IMR-90 (cell line): ENCODE measurements at places on chromosomes 2 and 18. TPM values are rescaled to one million over a fixed set of nuclear protein-coding genes. Genes with fewer than 3 reads are reported as not detected.

Gene GAL3ST2
- total RNA-seq = not detected in 2 replicates

Gene FSHR
- not detected in 2 replicates for total RNA-seq

Gene BMP10
- not detected in 2 replicates for total RNA-seq

Gene RUFY4
- not detected in 2 replicates for total RNA-seq

Gene TMEM247
- not detected in 2 replicates for total RNA-seq

GRCh38 chr2:33081691-33082090, 134.9 kb downstream of the LTBP1 start:
- no peak for DNase-seq

DNA sequence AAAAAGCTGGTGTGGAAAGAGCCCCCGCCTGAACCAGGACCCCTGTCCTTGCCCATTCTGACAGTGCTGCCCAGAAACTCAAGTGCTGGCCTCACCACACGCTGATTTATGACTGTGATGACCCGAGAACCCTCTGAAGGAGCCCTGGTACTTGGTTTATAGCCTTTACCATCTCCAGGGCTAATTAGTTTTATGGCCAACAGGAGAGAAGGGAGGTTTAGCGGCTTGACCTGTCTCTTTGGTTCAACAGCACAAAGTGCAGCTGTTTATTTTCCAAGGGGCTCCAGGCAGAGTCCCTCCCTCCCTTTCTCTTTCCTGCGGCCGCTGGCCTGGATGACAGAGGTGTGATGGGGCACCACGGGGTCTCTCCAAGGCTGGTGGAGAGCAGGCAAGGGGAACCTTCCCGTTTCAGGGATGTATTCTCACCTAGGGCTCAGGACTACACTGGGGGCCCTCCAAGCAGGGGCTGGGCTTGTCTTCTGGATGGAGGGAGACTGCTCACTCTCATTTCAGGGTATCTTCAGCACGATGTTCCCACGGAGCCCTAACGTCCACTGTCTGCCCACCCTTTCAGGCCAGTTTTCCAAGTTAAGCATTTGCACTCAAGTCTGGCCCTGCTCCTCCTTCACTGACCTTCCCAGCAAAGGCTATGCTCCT, 174.2 kb upstream of the GLI2 start:
- no peak for DNase-seq

DNA sequence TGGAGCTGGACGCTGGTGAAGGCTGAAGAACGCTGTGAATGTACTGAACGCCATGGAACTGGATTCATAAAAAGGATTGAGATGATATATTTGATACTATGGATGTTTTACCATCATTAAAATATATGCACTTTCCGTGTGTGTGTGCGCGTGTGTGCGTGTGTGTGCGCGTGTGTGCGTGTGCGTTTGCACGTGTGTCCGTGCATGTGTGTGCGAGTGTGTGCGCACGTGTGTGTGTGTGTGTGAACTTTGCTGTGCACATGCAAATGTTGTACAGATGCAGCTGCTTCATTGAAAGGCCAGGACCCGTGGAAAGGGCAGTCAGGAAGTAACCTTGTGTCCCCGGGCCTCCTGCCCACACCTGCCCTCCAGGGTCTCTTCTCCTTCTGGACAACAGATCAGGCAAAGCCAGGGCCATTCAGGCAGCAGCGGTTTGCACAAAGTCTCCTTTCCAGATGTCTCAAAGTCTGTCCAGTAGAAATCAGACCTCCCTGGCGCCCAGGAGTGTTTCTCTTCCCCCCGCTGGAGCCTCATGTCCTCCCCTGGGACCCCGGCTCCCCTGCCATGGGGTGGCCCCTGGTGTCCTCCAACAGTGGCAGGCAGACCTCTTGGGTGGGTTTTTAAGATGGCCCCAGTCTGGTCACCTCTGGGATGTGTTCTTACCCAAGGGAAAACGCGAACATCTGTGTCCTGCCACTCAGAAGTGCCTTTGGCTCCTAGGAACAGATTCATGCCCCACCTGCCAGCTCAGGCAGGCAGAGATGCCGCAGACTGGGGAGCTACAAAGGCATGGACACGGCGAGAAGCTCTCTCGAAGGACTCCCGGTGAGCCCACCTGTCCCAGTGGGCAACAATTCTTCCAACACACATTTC, 86.1 kb upstream of the GPC1 start:
- DNase-seq = no peak

GRCh38 chr2:140348826-140349225, 1568.6 kb upstream of the NXPH2 start:
- DNase-seq = no peak

GRCh38 chr2:71882949-71883472, 264.7 kb downstream of the CYP26B1 start:
- DNase-seq = peak; percentile 78

- no peak for DNase-seq
Measured at GRCh38 chr18:48949050-48949605, 1.6 kb downstream of the SMAD7 start.

DNA sequence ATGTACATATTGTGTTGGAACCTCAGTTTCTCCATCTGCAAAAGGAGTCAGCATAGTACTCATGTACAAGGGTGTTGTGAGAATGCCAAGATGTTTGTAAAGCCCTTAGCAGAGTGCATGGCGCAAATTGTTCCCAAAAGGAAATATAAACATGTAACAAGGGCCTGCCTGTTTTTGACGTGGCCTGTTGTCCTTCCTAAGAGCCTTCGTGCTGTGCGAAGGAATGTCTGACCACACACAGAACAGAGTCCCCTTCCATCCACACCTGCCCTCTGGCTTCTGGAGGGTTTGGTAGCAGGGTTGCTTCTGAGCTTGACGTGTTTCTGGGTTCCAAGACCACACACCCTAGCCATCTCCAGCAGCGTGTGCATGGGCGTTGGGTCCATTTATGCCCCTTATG, 34.9 kb downstream of the CABLES1 start:
- no peak for DNase-seq

- DNase-seq = no peak
Measured at GRCh38 chr2:162305901-162306300, 12.6 kb downstream of the IFIH1 start.

DNA sequence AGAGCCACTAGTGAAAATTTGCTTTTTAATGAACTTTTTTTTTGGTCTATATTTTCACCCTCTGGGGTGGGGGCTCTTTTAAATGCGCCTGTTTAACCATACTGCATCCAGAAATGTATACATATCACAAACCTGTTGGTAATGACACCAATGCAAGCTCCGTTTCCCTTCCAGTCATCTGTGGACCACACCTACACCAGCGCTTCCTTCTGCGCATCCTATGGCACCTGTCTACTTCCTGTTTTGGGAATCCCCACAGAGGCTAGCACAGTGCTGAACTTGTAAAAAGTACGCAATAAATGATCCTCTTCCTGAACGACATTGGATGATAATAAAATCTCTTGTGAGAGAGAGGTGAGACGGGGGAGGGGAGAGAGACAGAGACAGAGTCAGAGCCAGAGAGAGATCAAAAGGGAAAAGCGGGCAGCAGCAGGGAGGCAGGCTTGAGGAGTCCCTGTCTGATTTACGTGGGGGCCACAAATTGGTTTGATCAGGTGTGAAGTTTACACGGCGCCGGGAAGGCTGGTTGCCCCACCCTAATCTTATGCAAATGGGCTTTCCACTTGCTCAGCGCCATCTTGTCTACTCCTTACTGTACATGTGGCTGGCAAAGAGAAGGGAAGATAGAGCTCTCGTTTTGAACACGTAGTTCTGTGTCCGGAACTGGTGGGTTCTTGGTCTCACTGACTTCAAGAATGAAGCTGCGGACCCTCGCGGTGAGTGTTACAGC, 38.1 kb upstream of the SLC38A11 start:
- DNase-seq = no peak

DNA sequence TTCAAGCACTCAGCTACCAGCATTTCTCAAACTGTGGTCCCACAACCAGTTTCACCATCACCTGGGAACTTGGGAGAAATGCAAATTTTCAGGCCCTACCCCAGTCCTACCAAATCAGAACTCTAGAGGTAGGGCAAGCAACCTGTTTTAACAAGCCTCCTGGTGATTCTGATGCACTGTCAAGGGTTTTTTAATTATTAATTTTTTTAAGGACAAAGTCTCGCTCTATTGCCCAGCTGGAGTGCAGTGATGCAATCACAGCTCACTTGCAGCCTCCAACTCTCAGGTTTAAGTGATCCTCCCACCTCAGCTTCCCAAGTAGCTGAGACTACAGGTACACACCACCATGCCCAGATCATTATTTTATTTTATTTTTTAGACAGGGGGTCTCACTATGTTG, 7.8 kb downstream of the ACMSD start:
- DNase-seq = no peak

GRCh38 chr2:158968396-158969161, at the start of gene TANC1:
Gene TANC1 (plus strand): TSS chr2:158968640. CDS start chr2:159065911, 97,271 bp downstream.
- DNase-seq = peak; percentile 90

DNA sequence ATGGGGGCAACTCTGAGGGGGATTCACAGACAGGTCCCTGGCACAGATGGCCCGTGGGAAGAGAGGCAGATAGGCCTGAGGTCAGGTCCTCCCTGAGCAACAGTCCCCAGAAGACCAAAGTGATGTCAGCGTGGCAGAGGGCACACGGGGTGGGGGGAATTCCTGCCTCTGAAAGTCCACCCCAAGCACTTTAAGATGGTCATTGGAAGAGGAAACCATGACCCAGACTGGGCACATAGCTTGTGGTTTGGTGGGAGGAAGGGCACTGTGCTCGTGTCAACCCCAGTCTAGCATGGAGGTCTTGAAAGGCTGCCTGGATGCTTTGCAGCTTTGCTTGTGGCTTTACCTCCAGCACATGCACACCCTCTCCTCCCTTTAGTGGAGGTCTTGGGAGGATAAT, 38.0 kb upstream of the SIX2 start:
- DNase-seq = no peak

DNA sequence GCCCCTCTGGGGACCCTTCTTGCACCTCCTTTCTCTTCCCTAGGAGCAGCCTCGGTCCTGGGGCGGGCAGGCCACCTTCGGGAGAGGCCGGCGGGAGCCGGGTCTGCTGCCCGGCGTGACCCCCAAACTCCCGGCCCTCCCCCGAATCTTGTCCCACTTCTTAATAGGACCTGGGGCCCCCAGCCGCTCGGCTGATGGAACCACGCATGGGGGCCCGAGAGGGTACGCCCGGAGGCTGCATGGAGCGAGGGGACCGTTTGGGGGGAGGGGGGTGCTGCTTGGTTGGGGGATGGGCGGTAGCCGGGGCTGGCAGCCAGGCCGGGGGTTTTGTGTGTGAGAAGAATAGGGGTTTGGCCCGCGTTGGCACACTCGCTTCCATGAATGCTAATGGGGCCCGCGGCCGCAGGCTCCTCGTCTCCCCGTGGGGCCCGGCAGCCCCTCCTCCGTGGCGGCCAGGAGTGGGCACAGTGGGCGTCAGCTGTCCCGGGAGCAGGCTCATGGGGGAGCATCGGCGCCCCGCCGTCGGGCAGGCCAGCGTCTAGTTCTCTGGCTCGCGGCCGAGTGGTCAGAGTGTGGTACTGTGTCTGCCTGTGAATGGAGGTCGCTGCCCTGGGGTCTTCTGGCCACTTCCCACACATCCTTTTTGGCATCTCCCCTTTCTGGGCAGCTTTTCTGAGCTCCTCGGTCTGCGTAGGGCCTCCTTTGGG, 1.0 kb downstream of the GAREM2 start:
- no peak for DNase-seq
